ENCODE measurements at places on chromosomes 3 and 15. TPM values are rescaled to one million over a fixed set of nuclear protein-coding genes. Genes with fewer than 3 reads are reported as not detected.
A peak's percentile ranks its signal among the peaks of the same experiment; 100 is the strongest.

- no peak for DNase-seq
Measured at GRCh38 chr3:145623349-145623748, 537.6 kb downstream of the PLOD2 start.

GRCh38 chr15:75649045-75649761 lies 1.5 kb downstream of the SNX33 start:
- no peak for DNase-seq

DNA sequence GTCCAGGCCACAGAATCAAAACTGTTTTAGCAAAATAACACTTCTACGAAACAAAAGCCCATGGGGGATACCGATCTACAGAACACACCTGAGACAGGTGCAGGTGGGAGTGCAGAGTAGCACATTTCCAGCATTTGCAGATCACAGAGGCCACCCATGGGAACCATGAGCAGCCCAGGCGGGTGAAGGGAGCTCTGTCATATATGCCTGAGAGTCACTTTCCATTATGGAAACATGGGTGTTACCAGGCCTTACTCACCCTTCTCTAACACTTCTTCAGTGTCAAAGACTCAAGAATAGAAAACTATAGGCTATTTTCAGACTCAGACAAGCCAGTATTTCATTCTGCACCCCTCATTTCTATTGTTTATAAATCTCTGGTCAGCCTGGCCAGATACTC lies 3.5 kb downstream of the PLA1A start:
- no peak for DNase-seq

DNA sequence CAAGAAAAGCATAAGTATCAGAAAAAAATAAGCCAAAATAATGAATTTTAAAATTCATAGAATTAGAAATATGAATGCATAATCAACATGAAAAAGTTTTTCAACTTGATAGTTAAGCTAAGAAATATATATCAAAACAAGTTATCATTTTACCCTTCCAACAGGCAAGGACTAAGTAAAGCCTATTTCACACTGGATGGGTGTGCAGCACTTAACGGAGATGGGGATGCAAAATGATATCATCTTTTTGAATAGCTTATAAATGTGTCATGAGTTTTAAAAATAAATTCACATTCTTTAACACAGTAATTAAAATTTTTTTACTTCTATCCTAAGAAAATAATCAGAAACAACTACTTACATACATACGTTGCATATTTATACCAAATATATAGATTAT lies 20.9 kb downstream of the PIK3R4 start:
- no peak for DNase-seq

DNA sequence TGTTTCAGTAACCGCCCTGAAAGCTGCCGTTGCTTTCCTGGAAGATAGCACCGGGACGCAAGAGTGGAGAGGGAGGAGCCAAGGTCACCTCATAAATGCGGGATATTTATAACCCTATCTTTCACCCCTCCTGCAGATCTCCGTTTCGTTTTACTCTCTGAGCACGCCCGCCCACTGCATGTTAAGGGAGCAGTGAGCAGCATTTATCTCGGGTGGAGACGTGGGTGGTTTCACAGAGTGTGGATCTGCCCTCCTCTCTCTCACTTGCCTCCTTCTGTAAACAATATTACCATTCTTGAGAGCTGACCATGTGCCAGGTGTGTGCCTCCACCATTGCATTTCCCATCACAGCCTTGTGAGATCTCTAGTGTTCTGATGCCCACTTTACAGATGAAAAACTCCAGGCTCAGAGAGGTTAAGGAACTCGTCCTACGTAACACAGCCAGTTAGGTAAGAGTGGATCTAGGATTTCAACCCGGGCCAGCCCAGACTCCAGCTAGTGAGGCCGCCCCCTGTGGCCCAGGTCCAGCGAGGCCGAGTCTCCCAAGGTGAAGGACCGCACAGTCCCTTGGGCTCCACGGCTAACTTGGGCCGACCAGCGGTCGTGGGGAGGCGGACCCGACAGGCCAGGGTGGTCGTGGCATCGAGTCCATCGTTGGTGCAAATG lies 16.9 kb upstream of the SEMA4B start:
- peak; percentile 97 for DNase-seq

DNA sequence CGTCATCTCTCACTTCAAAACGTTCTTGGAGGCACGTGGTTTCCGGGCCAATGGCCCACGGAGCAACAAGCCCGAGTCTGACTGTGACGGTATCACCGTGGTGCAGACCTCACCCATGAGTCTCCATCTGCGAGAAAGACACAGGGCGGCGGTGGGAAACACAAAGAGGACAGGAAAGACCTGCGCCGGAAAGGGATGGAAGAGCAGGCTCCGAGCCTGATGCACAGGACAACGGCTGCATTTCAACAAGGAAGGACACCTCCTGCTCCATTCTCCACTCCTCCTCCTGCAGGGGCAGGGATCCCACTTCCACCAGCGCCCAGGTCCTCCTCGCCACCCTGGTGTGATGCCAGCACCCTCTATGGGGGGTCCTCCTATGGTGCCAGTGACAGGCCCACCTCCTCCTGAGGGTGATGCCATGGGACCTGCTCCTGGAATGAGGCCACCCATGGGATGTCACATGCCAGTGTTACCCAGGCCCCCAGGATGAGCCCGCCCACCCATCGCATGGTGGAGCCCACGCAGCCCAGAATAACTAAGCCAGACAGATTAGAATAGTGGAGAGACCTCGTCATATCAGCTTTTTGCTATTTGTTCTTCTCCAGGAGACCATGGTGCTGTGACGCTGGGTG lies 73.0 kb upstream of the PCSK6 start:
- DNase-seq: no peak

VIPR1 gene
- polyA plus RNA-seq: 75.3 TPM

NUP210 gene
- 26.0 TPM for polyA plus RNA-seq

- peak; percentile 26 for DNase-seq
Measured at GRCh38 chr3:158918008-158918407, 116.2 kb downstream of the MFSD1 start.

SSUH2 gene
- 38.7 TPM for polyA plus RNA-seq

DNA sequence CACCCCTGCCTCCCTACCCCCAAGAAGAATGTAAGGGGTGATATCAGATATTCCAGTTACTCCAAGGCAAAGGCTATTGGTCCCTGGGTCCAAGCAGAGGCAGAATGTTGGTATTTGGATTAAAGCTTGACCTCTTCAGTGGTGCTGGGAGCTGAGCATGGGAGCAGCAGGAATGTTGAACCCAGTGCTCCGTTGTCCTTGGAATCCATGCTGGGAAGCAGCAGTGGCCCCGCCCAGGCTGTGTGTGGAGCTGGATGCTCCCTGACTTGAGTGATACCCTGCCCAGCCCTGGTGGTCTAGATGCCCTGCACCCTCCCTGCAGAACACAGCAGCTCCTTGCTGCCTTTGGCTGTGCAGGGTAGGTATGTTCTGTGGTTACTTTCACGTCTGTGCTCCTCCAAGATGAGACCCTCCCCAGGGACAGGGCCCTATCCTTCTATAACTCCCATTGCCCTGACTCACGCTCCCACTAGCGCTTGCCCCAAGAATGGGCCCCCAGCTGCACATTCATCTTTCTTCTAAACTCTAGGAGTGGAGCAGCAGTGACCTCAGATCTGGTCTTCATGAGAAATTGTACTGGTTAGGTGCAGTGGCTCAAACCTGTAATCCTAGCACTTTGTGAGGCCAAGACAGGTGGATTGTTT lies 35.1 kb downstream of the UMPS start:
- DNase-seq: no peak

GRCh38 chr3:53577506-53577905 lies 83.1 kb downstream of the CACNA1D start:
- DNase-seq: no peak

CCR1 gene
- polyA plus RNA-seq: 3.4 TPM

GRCh38 chr3:143242101-143242500 lies 122.5 kb downstream of the CHST2 start:
- no peak for DNase-seq

CATSPER2 gene
- polyA plus RNA-seq: 55.3 TPM

- no peak for DNase-seq
Measured at GRCh38 chr3:127784283-127784682, 38.0 kb downstream of the MGLL start.

DNA sequence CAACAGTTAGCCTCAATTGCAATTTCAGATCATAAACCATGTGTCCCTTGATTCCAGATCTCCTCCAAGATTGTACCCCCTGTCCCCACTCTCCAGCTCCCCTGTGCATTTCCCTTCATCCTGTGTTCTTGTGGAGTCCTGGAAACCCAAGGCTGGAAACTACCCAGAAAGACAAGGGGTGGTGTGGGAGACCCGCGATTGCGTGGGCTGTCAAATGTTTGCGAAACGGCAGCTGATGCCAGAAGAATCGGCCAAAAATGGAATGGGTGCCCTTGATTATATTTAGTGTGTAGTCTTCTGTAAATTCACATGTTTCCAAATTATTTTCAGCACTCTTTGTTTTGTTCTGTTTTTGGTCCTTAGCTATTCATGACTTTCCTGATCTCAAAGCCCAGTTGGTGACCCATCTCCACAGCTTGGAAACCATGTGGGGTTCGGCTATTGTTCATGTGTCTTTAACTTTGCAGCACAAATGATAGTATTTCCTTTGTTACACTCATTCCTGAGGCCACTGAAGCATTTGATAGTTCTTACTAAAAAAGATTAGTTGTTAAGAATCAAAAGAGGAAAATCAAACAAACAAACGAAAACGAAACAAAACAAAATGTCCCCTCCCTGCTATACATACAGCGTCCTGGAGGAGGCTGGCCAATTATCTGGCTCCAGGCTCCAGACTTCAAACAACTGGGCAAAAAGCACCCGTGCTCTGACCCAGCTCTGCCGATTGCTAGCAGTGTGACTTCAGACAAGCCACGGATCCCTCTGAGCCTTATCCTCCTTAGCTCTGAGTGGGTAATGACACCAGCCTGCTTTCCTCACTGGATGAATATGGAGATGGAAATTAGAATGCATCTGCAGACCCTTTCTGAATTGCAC lies 120.9 kb downstream of the CACNA2D3 start:
- no peak for DNase-seq

PLIN1 gene
- polyA plus RNA-seq: 0.34 TPM

CKMT1B gene
- 15.3 TPM for polyA plus RNA-seq

GRCh38 chr3:133506215-133506901 lies 67.1 kb upstream of the CDV3 start:
- peak; percentile 19 for DNase-seq

GRCh38 chr15:52139599-52140462 lies 27.3 kb upstream of the BCL2L10 start:
- DNase-seq: peak; percentile 48

SV2B gene
- 2.4 TPM for polyA plus RNA-seq

DNA sequence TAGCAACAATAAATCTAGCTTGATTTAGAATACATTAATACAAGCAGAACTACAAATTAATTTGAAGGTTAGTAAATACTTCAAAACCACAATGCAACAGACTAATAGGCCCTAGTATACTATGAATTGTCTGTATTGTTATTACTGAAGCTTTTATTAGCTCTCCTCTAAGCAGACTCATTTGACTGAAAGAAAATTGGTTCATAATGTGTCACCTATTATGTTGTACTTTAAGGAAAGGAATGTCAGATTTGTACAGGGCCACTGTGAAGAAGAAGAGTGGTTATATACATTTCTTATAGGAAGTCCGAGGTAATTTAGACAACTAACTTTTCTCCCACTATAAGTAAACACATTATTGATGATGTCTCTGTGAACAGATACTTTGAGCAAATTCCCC lies 954.5 kb downstream of the ZPLD1 start:
- DNase-seq: no peak

DPPA2 gene
- polyA plus RNA-seq: 0.03 TPM

DNA sequence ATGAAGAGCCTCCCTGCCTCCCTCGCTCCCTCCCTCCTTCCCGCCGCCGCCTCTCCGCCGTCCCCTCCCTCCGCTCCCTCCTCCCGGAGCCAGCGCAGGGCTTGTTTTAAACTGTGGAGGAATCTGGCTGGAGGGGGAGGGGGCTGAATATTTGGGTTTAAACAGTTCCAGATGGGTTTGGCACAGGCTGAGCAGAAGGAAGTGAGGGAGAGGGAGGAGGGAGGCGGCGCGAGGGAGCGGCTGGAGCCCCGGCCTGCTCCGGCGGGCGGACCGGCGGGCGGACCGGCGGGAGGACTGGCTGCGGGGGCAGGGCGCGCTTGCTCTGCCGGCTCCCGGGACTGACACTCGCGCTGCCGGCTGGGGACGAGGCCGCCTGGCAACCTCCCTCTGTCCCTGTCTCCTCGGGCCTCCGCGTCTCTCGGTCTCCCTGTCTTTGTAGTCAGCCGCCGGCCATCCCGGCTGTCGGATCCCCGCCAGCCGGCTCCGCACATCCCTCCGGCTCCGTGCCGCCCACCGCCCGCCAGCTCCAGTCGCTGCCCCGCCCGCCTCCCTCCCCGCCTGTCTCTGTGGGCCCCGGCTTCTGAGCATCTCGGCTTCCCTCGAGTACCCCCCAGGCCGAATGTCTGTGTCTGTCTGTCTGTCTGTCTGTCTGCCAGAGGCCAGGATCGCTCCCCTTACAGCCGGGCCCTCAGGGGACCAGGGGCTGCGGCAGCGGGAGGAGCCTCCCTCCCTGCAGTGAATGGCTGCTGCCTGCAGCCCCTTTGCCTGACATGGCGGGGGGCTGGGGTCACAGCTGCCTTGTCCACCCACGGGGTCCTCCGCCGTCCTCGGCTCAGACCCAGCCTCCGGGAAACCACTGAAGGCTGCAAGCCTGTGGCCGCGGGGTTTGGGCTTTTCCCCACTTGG lies 7.6 kb downstream of the EPHB3 start:
- DNase-seq: peak; percentile 83

GRCh38 chr3:123909785-123910184 lies 25.7 kb upstream of the MYLK start:
- no peak for DNase-seq

DNA sequence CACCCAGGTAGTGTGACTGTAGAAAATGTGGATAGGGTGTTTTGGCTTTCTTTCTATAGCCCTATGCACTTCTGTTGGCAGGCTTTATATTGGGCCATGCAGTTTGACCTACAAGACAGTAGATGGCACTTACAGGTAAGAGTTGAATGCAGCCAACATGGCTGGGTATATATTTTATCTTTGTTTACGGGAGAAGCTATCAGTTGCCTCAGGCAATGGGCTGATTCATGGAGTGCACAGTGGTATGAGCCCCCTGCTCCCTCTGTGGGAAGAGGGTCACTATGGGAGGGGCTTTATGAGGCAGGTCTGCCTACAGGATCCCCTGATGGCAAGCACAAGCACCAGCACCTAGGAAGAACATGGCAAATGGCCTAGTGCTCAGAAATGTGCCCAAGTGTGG lies 301.2 kb upstream of the CDIN1 start:
- no peak for DNase-seq
